ENCODE measurements at places on chromosomes 7 and 10. TPM values are rescaled to one million over a fixed set of nuclear protein-coding genes. Genes with fewer than 3 reads are reported as not detected.

DNA sequence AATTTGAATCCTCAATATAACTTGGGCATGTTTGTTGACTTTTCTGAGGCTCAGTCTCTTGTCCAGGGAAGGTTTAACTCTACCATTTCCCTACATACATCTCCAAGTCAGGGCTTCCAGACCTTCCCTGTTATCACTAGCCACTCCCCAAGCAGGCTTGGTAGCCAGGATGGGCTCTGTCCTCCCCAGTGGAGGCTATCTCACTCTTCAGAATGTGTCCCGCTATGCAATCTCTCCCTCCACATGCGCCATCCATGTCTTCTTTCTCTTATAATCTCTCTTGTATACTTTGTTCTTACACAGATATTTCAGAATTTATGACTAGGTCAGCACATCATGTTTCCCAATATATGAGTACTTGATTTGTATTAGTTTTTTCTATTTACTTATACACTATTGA lies 310.4 kb downstream of the HGF start:
- DNase-seq, result no peak

DNA sequence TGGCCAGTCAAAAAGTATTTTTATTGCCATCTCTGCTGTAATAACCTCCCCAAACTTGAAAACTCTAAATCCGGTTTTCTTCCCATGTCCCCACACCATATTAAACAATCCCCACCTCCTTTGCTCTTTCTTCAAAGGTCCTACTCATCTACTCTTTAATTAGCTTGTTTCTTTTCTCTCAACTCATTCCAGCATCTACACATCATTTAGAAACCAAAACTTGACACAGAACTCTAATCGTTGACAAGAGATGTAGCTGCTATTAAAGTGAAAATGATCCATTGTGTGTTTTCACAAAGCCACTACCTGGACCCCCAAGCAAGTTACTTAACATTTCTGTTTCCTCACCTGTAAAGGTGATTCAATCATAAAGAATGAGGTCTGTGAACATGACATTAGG lies 436.3 kb upstream of the NPVF start:
- no peak for DNase-seq

- no peak for DNase-seq
Observed at GRCh38 chr7:134058521-134058920, 68.6 kb upstream of the LRGUK start.

RNF32 gene
- total RNA-seq, result 1.6 TPM

- DNase-seq, result no peak
Observed at GRCh38 chr10:76244061-76244686, 812.8 kb downstream of the LRMDA start.

DNA sequence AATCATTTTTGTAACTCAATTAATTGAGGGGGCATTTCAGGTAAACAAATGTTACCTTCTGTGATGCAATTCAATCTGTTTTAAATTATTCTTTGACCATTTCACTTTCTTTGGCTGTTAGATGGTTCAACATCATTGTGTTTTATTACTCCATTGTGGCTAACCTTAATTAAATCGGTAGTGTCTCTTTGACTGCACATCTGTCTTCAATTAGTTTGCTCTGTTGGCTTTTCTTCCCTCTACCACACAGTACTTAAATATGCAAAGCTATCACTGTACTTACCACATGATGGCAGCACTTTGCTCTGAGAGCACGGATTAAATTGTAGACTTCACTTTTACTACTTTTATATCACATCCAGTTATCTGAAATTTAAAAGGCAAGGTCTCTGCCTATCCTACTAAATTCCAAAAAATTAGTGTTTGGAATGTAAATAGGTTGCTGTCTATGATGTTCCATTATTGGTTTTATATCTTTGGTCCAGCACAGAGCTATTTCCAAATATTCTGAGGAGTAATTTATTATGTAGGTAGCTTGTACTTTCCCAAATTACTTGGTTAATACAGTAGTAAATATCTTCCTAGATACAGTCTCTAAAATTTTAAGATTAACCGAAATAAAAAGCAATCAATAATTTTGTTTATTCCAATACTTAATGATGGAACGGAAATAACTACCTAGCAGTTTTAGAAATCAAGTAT lies 352.0 kb downstream of the PCLO start:
- DNase-seq, result peak; percentile 2

WBP1L gene
- total RNA-seq, result 19.9 TPM

TFR2 gene
- total RNA-seq, result 1.5 TPM

DNA sequence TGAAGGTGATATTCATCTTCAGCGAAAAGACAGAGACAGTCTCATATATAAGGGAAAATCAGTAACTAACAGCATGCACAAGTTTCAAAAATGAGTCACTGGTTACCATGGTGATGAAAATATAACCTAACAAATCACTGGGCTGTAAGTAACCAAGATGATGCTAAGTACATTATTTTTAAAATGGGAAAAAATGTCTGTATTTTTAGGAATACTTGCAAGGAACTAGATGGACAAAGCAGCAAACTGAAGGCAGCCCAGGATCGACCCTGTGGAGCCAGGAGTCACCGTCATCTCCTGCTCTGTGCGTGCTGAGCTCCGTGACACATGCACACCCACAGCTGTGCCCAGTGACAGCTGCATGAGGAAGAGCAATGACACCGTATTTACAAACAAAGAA lies 137.3 kb downstream of the ELMO1 start:
- no peak for DNase-seq

DNA sequence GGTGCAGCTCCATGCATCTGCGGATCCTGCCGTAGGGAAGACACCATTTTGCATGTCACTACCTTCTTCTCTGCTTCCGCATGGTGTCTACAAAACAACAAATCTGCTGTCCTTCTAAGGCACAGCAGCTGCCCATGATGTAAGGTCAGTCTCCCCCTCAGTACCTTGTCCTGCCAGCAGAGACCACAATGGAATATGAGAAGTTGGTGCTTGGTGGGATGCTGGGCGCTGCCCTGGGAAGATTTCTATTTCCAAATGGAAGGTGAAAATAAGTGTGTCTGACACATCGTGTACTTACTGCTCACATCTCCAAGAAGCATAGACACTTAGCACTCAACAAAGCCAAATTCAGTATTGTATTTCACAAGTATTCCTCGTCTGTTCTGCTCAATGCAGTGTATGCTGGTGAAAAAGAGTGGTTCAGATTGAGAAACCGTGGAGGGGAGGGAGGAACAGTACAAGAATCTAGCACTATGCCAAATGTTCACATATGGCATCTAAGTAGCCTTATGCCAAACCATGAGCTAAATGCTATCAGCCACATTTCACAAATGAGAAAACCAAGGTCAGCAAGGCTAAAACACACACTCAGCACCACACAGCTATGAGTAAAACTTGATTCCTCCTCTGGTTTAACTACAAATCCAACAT lies 95.0 kb downstream of the GRB10 start:
- no peak for DNase-seq

DNA sequence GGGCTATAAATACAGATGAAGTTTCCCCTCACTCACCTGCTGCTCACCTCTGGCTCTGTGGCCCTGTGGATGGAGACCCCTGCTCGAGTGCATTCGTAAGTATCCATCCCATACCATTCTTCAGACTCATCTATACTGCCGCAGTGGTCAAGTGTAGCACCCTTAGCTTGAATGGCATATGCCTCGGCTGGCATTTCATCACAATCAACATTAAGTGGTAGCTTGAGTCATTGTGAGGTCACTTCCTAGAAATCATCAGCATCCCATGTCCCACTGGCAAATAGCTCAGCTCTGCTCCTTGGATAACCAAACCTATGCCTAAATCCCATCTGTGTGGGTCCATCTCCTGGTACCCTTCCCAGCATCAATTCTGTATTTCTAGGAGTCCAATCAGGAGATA lies 38.2 kb downstream of the MDH2 start:
- no peak for DNase-seq

TEX36 gene
- not detected for total RNA-seq

NME8 gene
- total RNA-seq, result not detected

AKR1C8 gene
- not detected for total RNA-seq

- DNase-seq, result no peak
Observed at GRCh38 chr7:39754326-39755120, 131.2 kb downstream of the RALA start.

DNA sequence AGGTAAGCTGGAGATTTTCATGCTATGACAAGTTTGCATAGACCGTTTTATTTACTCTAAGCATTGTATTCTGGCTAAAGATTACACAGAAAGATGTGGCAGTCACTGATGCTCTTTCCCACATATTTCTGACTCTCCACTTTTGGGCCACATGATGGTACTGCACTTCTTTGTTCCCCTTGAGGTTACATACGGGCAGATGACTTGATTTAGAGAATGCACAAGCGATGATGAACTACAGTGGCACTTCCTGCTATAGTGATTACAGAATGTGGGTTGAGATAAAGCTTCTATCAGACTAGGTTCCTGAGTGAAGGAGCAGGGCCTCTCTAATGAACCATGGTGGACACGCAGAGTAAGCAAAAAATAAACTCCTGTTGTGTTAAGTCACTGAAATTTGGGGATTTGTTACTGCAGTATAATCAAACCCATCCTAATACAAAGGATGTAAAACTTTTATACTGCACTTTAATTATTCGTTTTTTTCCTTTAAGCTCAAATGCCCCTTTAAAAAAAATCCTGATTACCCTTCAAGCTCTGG lies 177.9 kb downstream of the TAX1BP1 start:
- no peak for DNase-seq

DNA sequence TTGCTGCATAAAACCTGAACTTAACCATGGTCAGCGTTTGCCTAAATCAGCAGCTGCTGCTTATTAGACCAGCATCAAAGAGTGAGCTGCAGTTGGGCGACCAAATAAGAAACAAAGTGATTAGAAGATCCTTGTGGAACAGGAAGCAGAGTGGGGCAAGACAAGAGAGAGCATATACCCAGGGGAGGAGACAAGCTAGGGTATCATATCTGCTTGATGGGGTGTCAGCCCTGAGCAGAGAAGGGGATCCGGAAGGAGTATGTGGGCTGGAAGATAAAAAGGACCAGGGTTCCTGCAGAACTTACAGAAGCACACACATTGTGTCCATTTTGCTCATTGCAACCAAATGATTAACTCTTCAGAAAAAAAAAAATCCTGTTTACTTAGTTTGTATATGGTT lies 213.6 kb downstream of the CELF2 start:
- DNase-seq, result no peak

- DNase-seq, result no peak
Observed at GRCh38 chr10:35006836-35007235, 83.3 kb downstream of the CUL2 start.

DNA sequence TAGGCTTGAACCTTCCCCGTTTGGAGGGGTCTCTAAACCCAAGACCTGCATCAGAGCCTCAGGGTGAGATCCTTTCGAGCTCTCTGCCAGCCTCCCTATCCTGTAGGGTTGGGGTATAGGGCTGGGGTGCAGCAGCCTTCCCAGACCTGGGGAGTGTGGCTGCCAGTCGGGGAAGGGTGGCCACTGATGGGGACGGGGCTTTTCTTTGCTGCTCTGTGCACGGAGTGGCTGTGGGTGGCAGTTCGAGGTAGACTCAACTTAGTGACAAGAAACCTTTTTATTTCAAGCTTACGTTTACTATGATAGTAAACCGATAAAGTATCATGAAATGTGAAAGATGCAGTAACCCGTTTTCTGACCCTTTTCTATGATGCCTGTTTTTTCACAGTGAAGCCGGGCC lies 13.0 kb downstream of the ZNF316 start:
- DNase-seq, result no peak

DNA sequence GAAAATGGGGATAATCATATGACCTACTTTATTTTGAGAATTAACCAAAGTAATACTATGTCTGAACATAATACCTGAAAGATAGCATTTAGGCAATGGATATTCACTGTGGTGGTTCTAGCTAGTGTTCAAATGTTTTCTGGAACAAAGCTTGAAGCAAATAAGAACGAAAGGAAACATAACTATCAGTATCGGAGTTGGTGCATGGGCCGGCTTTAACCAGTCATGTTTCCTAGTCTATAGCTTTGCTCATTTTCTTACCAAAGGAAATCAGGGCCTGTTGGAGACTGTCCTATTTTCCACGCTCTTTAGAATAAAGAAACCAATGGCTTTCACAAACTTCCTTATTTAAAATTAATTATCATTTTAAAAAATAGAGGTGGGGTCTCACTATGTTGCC lies 8.9 kb downstream of the IL2RA start:
- DNase-seq, result no peak

- DNase-seq, result no peak
Observed at GRCh38 chr7:70756789-70757188, 375.2 kb upstream of the GALNT17 start.

DNA sequence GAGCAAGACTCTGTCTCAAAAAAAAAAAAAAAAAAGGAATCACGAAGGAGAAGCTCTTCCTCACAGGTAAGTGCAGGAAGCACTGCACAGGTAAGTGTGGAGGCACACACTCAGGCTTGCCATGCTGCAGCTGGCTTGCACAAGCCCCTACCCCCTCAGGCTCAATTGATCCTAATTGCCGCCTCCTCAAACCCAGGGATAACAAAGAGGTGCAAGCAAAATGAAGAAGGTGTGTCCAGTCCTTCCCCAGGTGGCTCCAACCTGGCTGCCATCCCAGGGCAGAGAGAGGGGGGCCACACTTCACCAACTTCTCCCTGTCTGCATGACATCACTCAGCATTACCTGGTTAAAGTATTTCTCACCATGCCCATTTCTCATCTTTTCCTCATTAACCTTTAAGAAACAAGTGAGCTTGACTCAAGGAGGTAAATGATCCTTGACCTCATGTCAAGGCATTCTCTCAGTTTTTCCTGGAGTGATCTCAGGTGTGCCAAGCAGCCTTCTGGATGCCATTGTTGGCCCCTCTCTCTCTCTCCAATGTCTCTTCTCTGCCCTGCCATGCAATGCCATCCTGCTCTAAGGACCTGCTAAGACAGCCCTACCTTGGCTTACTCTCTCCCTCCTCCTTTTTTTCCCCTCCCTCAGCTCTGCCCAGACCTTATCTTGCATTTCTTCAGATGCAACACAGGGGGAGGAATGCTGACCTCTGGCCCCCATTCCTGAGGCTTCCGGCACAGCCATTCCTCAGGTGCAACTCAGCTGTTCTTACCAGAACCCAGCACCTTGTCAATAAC lies 13.0 kb upstream of the TRPV6 start:
- DNase-seq, result no peak

AKR1D1 gene
- not detected for total RNA-seq

GRCh38 chr7:97503367-97504094 lies 228.4 kb upstream of the TAC1 start:
- no peak for DNase-seq

DNA sequence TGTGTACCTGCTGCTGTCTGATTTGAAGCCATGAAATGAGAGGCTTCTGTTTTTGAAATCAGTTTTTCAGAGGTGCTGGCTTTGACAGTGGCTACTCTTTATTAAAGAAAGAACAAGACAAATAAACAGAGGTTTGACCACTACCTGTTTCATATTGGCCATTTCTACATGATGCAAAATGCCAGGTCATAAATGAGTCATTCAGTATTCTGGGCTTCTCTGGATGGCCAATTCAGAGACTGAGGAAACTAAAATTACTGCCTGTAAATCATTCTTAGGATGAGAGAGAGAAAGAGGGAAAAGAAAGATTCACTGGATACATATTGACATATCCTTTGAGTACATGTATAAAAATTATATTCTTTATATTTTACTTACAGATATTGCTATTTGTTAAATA lies 303.3 kb upstream of the ETV1 start:
- DNase-seq, result no peak

CDC14C gene
- total RNA-seq, result 0.24 TPM

- DNase-seq, result no peak
Observed at GRCh38 chr10:33596422-33596821, 262.0 kb upstream of the NRP1 start.

GRCh38 chr7:137169282-137169698 lies 174.2 kb downstream of the PTN start:
- DNase-seq, result peak; percentile 29

PRSS2 gene
- total RNA-seq, result 0.64 TPM

GRCh38 chr10:118842843-118843624 lies 88.3 kb upstream of the CACUL1 start:
- no peak for DNase-seq

HOXA7 gene
- total RNA-seq, result not detected

NODAL gene
- total RNA-seq, result not detected

PLA2G12B gene
- total RNA-seq, result not detected
